ENCODE measurements at places on chromosomes 7 and 10.

- no peak for DNase-seq
Measured at GRCh38 chr7:157691586-157692459, 355.0 kb downstream of the DNAJB6 start.

- DNase-seq = no peak
Measured at GRCh38 chr7:22677680-22678079, 49.3 kb upstream of the IL6 start.

DNA sequence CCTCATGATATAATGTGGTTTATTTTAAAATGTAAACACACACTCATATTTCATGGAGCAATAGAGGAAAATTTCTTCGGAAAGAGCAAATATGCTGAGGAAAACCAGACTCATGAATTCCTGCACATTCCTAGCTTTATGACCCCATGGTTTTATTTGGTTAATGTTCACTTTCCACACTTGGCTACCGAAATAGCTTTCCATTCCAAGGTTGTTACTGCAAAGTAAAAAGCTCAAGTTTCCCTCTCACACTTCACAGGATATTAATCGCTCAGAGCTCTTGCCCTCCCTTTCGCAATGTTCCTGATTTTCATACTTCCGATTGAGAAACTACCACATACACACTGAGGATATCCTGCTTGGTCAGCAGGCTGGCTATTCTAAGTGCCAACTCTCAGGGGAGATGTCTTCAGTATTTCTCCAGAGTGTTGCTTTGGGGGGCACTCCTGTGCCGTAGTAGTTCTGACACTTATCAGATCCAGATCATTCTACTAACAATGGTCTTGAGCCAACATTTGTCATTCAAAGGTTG lies 77.5 kb upstream of the STEAP1B start:
- peak; percentile 100 for DNase-seq

DNA sequence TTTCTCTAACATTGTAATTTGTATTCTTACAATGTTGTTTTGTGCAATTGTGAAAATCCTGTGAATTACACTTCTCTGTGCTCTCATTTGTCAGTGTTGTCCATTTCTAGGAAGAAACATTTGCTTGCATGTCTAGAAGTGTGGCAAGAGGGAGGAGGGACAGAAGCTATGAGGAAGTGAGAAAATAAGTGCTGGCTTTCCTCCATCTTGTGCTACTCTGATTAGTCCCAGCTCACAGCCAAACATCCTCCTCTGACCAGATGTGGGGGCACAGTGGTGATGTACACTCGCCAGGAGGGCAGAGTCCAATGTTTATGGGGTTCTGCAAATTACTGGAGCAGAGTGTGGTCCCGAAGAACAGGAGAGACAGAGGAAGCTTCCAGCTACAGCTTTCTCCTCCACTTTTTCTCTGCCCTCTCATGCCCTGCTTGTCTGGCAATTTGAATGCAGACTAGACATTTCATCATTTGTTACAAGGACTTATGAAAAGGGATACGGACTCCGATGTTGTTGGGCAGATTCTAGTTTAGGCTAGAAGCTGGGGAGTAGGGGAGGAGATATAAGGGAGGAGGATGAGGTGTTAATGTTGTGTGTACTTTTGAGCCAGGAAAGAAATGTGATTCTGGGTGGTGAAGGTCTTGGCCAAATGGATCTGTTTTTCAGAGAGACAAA lies 131.0 kb upstream of the C1GALT1 start:
- DNase-seq = peak; percentile 17

DNA sequence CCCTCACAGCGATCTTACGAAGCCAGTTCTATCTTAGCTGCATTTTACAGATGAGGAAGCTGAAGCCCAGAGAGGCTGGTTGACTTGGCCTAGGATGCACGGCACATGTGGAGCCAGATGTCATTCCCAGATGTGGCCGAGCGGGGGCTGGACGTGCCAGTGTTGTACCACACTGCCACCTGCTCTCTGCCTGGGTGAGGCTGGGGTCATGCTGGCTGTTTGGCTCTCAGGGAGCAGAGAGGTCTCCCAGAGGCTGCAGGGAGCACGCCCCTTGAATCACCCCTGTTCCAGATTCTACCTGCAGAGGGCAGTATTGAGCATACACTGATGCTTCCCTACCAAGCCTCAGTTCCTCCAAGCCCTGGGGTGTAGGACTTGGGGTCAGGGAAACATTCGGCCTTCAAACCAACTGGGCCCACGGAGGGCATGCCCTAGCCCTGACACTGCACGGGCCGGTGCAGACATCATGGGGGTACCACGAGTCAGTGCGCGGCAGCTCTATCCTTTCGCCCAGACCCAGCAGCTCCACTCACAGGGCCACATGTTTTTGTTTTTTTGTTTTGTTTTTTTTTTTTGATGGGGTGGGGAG lies 3.8 kb upstream of the GTF2IRD1 start:
- DNase-seq = no peak

DNA sequence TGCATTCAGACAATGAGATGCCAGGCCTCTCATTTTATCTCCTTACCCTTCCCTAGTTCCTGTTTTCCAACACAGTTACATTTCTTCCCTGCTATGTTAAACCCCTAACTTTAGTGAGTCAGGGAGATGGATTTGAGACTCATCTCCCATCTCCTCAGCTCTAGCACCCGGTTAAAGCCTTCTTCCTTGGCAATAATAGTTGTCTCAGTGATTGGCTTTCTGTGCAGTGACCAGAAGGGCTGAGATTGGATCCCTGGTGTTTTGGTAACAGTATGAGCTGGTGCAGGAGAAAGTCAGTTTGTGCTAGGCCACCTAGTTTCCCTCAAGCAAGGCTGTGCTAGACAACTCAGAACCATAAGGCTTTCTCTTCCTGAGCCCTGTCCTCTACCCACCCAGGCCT lies 212.5 kb downstream of the SORCS1 start:
- DNase-seq = no peak

DNA sequence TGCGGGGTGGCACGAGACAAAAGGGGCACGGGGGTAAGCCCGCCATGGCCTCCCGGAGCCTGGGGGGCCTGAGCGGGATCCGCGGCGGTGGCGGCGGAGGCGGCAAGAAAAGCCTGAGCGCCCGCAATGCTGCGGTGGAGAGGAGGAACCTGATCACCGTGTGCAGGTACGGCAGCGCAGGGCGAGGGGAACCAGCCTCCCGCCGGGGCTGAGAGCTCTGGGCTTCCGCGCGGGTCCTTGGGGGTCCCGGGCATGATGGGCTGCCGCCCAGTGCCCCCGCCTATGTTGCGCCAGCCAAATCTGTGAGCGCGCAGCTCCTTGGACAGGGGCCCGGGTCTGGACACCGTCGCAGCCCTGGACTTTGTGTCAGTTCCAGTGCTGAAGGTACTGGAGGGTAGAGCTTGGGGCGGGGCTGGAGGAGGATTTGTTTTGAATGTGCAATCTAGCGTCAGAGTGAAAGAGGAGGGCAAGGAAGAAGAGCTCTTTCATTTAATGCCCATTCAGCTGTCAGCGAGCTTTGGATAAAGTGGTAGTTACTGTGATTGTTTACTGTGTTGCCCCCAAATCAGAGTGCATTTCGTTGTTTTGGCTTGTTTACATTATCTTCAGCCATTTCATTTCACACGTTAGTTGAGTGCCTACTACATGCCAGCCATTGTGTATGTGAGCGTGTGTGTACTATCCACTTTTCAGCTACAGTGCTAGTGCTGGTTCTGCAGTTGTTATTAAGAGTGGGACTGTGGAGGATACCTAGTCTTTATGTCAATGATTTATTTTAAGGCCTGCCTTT lies 777 bp downstream of the RUNDC3B start:
- DNase-seq = peak; percentile 50

GRCh38 chr10:91711885-91712680 lies 79.2 kb upstream of the PPP1R3C start:
- peak; percentile 36 for DNase-seq

DNA sequence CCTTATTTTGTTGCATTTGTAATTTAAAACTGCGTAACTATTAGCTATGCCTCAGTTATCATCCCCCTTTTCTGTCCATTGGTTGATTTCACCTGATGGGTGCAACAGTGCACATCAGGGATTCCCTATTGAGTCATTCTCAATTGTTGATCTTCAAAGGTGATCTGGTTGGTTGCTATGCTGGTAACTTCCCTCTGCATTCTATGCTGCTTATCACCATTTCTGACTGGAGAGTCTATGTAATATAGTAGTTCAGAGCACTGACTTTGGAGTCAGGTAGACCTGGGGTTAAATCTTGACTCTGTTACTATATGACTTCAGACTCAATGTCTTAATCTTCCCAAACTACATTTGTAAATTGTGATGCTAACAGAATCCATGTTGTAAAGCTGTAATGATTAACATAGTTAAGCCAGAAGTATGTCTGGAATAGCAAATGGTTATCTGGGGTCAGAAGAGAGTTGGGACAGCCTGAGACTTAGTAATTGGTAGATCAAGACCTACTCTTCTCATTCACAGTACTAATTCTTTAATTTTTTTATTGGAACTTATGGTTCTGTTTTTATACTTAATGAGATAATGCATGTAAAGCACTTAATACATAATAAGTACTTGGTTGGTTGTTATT lies 38.1 kb downstream of the EXOC6 start:
- DNase-seq = peak; percentile 64

All from renal cortical epithelial cell (primary cell).